Stimulated activated CD8-positive, alpha-beta memory T cell treated with anti-CD3 and anti-CD28 coated beads, Interleukin-15, amount 100 ng/mL, for 1 hour (primary cell): ENCODE measurements at places on chromosomes 2 and 18.

GRCh38 chr2:24659862-24660261 is 133.3 kb downstream of the PTRHD1 start:
- DNase-seq: no peak

- DNase-seq: no peak
Measured at GRCh38 chr2:212727751-212728150, 189.1 kb upstream of the ERBB4 start.

DNA sequence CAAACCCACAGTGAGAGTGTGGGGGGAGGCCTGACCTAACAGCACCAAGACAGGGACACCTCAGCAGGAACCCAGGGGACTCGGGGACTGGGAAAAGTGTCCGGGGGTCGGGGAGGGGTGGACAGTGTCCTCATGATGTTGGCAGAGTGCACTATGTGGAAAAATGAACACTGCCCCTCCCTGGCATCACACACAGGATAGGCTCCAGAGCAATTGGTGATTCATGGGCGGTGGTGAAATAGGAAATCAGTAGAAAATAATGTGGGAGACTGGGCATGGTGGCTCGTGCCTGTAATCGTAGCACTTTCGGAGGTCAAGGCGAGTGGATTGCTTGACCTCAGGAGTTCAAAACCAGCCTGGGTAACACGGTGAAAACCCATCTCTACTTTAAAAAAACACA is 3.6 kb upstream of the ANO7 start:
- DNase-seq: no peak

DNA sequence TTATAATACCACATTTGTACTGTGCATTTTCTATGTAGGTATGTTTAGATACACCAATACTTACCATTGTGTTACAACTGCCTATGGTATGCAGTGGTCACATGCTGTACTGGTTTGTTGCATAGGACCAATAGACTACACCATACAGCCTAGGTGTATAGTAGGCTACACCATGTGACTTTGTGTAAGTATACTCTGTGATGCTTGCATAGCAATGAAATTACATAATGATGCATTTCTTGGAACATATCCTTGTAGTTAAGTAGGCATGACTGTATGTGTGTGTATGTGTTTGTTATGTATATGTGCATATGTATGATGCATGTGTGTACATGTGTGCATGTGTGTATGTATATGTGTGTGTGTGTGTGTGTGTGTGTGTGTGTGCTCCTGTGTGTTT is 157.6 kb downstream of the TDRD15 start:
- no peak for DNase-seq

GRCh38 chr2:137190411-137191195 is 425.3 kb downstream of the THSD7B start:
- DNase-seq: no peak

- DNase-seq: no peak
Measured at GRCh38 chr18:37435996-37436395, 129.6 kb downstream of the CELF4 start.

- DNase-seq: peak; percentile 5
Measured at GRCh38 chr2:96267159-96267971, 1.3 kb downstream of the CIAO1 start.

DNA sequence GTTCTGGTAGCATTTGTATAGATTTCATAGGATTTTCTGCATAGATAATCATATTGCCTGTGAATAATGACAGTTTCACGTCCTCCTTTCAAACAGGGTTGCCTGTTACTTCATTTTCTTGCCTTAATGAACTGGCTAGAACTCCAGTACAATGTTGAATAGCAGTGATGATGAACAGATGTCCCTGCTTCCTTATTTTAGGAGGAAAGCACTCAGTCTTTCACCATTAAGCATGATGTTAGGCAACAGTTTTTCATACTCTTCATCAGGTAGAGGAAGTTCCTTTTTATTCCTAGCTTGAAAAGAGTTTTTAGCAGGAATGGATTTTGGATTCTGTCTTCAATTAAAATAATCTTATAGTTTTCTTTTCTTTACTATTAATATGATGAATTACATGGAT is 39.7 kb downstream of the C2orf76 start:
- DNase-seq: no peak

DNA sequence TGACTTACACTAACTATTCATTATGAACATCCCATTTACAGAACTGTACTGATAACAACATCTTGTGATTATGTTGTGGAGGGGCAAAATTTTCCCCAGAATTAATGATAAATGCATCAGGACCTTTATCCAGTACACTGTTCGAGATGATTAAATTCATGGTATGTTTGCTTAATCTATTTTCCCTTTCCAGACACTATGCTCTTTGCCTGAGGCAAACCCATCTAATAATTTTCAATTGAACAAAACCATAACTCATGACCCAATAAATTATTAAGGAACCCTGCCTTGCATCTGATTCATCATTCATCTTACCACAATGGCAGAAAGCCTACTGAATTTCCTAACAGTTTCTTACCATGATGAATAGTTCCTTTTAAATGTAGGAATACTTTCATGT is 385.0 kb downstream of the DSEL start:
- DNase-seq: no peak

DNA sequence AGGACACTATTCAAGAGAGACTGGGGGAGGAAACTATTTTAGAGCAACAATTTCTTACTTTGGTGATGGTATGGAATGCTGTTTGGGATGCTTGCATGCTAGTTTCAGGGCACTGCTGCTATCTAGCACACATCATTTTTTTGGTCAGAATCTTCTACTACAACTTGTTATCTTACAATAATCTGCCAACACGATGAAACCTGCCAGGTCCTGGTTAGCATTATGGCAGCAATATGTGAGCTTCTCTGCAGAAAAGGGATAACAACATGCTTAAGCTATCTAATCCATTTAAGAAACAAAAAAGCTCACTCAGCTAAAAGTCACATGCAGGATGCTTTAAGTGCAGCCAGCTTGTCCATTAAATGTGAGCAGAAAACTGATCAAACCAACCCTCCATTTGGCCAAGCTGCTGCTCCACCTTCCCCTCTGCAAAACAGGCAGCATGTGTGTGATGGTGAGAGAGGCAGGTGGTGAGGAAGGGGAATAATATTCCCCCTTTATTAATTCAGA is 30.1 kb downstream of the GAREM2 start:
- DNase-seq: no peak

DNA sequence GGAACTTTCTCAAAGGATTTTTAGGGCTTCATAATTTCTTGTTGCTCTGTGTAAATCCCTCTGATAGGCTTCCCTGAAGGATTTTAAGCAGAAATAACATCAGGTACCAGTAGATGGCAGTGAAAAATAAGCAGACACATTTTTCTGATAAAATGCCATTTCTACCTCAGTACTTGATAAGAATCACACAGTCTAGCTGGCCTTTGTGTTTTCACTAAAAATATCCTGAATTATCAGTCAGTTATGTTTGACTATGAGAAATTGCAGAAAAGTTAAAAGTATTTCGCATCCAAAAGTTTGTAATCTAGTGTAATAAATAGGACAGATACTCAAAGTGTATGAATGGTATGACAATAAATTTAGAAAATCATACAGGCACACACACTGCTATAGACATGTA is 68.7 kb downstream of the DNAJC10 start:
- DNase-seq: no peak

DNA sequence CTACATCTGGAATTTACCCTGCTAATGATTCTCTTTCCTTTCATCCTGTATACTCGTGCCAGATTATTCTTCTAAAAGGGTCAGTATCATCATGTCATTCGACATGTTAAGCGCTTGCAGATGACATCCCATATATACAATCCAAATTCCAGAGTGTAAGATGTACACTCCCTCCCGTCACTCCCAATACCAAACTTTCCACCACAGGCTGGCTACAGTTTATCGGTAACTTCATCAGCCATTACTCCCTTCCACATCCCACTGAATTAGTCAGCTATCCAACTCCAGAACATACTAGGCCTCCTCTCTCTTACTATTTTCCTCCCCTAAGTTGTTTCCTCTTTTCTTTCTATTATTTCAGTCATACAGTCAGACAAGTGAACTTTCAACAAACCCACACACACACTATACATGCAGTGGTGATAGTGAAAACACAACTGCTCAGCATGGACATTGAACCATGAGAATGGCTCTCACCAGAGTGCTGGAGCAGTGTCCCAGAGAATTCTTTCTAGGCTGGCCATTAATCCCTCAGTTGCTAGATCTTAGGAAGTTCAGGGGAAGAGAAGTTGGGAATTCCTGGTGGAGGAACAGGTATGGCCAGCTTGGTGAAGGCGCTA is 10.6 kb upstream of the NMI start:
- DNase-seq: no peak

DNA sequence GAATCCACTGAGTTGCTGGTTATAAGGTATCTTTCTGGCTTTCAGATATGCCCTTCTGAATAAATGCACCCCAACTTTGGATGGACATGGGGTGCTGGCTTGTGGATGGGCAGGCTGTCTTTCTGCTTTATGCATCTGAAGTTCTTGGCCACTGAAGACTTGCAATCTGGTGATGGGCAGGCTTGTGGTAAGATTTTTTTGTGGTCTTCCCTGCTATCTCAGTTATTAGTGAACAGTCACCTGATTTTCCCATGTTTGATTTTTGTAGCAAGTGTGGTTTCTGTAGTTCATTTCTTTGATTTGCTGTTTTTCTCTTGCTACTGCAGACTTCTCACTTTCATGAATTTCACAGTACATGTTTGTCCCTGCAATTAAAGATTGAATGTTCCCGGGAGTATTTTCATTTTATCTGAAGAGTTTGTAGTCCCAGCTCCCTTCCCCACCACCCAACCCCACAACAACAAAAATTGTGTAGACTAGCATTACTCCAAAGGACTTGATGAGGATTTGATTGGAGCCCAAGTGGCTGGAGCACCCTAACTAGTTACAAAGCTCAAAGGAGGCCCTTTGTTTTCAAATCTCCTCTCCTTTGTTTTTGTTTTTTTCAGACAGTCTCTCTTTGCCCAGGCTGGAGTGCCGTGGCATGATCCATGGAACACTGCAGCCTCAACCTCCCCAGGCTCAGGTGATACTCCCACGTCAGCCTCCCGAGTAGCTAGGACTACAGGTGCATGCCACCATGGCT is 63.6 kb upstream of the MGAT5 start:
- DNase-seq: no peak

GRCh38 chr2:71505086-71505769 is 51.9 kb downstream of the DYSF start:
- no peak for DNase-seq

- no peak for DNase-seq
Measured at GRCh38 chr2:231671270-231672050, 36.9 kb upstream of the PTMA start.

- DNase-seq: no peak
Measured at GRCh38 chr2:24906466-24906865, 13.6 kb downstream of the ADCY3 start.

DNA sequence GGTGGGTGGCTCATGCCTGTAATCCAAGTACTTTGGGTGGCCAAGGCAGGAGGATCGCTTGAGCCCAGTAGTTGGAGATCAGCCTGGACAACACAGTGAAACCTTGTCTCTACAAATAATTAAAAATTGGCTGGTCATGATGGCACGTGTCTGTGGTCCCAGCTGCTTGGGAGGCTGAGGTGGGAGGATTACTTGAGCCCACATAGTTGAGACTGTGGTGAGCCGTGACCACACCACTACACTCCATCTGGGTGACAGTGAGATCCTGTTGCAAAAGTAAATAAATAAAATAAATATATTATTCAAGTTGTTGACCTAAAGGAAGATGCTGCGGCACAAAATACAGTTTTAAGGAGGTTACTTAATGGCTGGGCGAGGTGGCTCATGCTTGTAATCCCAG is 72.7 kb downstream of the LAMA3 start:
- DNase-seq: no peak

GRCh38 chr18:76263046-76264005 is 231.7 kb downstream of the ZNF516 start:
- DNase-seq: no peak

DNA sequence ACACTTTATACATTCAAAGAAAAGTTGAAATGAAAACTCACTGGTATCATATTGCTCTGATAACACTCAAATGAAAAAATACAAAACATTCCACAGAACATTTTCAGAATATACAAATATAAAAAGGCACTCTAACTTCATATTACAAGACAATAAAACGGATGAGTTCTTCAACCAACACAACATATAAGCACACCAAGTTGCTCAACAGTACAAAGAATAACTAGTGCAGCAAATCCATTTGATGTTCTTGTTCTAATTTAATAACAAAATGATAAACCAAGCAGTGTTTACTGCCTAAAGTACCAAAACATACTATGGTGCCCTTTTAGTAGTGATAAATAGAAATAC is 60.8 kb upstream of the PGAP1 start:
- no peak for DNase-seq
